ENCODE measurements at places on chromosomes 6 and 20. TPM values are rescaled to one million over a fixed set of nuclear protein-coding genes. Genes with fewer than 3 reads are reported as not detected.

- DNase-seq = peak; percentile 76
Measured at GRCh38 chr6:170048615-170049256, 242.1 kb downstream of the DLL1 start.

PHACTR1 gene
- total RNA-seq = 26.2 TPM

DNA sequence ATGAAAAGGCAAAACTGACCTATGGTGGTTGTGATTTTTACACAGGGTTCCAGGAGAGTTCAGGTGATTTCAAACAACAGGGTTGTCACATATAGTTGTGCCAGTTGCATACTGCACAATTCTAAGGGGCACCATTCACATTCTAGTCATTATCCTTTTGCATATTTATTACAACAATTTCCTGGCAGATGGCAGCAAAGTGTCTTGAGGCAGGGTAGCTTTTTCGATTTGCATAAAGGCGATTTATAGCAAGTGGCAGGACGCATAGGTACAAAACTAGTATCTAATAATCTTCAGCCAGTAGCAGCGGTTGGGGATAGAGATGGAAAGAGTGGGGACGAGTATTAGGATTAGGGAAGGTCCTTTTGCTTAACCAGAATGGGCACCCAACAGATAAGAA is 46.5 kb upstream of the TRAF3IP2 start:
- DNase-seq = no peak

UNC93A gene
- not detected for total RNA-seq

HNF4A gene
- total RNA-seq = not detected

- DNase-seq = no peak
Measured at GRCh38 chr6:89910902-89911240, 16.6 kb downstream of the GJA10 start.

- no peak for DNase-seq
Measured at GRCh38 chr6:124495665-124496190, 466.5 kb upstream of the RNF217 start.

GRCh38 chr20:32539026-32539816 is 45.9 kb downstream of the NOL4L start:
- no peak for DNase-seq

DNA sequence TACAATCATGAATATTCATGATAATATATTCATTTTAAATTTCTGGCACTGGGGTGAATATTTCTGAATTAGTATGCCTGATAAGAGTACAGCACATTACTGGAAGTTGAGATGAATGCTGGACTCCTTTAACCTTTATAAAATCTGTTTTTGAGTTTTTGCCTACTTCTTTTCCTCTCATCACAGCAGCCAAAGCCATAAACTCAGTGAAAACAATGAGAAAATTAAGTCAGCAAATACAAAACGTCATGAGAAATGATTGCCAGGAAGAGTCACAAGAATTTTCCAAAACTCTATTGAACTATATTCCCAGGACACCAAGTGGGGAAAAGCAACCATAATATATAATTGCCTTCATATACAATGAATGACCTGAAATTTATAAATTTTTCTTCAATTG is 837.6 kb downstream of the TBC1D32 start:
- DNase-seq = no peak

RAET1L gene
- total RNA-seq = not detected

SLC9A8 gene
- 7.2 TPM for total RNA-seq

All from cardiac septum (tissue), 1 donor.